ENCODE measurements at places on chromosomes 16 and 17. TPM values are rescaled to one million over a fixed set of nuclear protein-coding genes. Genes with fewer than 3 reads are reported as not detected.

Gene KRTAP9-8
- not detected for total RNA-seq

Gene SALL1
- total RNA-seq: not detected

Gene RGS9
- 3.1 TPM for total RNA-seq

Gene HOXB4
- 3.6 TPM for total RNA-seq

Gene TOX3
- not detected for total RNA-seq

All from activated CD4-positive, alpha-beta T cell treated with anti-CD3 and anti-CD28 coated beads, Interleukin-2, amount 10 ng/mL, durations not matched to agents 24 days and 14 days (primary cell).